Stimulated activated CD8-positive, alpha-beta memory T cell treated with anti-CD3 and anti-CD28 coated beads, Interleukin-4, amount 100 ng/mL, for 1 hour (primary cell): ENCODE measurements at places on chromosomes 3 and 15.

GRCh38 chr3:115792206-115792955 lies 169.1 kb downstream of the GAP43 start:
- DNase-seq = no peak

DNA sequence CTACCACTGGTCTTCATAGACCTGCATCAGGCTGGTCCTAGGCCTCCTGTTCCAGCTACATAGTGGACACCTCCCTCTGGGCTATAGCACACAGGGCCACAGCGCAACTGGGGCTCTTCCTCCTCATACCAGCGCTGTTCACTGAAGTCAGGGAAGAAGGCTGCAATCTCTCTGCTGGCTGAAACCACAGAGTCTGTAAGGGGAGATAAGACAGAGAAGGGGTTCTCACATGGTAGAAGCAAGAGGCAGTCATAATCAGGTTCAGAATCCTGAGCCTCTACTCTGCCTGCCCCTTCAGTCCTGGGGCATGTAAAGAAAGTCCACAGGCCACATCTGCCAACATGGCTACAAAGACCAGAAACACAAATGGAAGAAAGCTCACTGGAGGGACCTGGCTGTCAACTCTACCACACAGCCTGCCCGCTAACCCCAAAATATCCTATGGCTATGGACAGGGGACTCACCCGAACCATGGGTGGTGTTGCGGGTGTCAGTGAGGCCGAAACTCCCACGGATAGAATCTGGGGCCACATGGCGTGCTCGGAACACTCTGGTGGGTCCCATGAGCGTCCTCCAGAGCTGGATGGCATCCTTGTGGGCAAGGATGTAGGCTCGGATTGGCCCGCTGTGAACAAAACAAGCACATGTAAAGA lies 38.7 kb downstream of the SPINK8 start:
- DNase-seq = no peak

- no peak for DNase-seq
Measured at GRCh38 chr15:94164971-94165370, 66.4 kb upstream of the MCTP2 start.

- DNase-seq = no peak
Measured at GRCh38 chr3:67381667-67382272, 272.6 kb downstream of the SUCLG2 start.

GRCh38 chr15:48544778-48545177 lies 100.7 kb downstream of the FBN1 start:
- DNase-seq = no peak

DNA sequence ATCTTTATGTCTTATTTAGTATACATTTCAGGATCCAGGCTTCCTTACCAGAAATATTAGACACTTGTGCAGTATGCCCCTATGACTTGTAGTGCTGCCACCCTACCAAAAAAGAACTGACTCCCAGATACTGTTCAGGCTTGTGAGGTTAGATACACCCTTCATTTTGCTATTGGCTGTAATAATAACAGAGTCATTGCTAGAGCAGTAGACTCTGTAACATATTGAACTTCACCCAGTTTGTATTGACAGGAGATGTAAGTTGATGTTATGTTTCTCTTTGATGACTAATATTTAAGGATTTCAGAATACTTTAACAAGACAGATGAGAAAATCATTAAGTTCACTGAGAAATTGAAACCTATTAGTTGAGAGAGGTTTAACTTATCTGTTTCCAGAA lies 32.9 kb downstream of the RNF111 start:
- no peak for DNase-seq

DNA sequence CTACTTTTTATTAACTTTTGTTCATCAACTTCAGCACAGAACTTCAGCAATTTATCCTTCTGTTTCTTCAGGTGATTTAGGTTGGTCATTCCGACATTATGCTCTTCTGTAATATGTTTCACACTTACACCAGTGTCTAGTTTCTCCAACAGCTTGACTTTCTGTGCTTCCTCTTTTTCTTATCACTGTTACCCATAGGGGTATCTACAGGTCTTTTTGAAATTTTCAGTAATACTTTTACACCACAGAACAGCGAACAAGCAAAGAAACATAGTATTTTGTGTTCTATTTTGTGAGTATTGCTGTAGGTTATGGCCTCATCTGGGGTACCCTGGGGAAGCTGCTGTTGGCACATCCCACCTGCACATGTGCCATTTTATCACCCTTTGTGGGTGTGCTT lies 260.7 kb downstream of the NSUN3 start:
- no peak for DNase-seq

- DNase-seq = no peak
Measured at GRCh38 chr3:125107363-125107762, 51.6 kb upstream of the HEG1 start.

DNA sequence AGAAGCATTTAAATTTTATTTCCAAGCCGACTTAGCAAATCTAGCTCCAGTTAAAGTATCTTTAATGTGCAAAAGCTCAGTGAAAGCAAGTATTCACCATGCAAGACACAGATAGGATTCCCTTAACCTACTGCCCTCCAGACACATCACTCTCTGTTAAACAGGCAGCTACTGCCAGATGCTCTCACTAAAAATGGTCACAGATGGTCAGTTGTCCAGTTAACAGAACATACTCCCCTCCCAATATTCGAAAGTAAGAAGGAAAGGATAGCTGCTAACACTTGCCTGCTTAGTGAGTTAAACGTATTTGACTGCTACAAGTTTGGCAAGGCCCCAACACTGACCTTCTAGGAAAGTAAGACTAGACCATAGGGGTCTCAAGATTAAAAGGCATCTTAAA lies 73.7 kb downstream of the PRTG start:
- no peak for DNase-seq

DNA sequence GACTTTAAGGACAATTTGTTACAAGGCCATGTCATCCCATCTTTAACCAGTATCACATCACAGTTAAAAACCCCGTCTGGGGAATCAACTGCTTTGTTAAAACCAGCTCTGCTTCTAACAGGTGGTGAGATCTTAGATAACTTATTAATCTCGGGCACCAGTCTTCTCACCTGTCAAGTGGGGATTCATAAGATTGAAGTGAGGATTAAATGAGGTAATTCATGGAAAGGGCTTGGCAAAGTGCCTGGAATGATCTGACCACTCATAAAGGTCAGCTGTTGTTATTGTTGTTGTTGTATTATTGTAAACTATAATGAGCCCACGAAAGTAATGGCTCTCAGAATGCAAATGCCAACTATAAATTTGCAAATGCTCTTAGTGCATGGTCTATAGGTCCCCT lies 30.1 kb upstream of the SLC24A5 start:
- DNase-seq = no peak

- no peak for DNase-seq
Measured at GRCh38 chr3:105246536-105246935, 120.2 kb upstream of the ALCAM start.

DNA sequence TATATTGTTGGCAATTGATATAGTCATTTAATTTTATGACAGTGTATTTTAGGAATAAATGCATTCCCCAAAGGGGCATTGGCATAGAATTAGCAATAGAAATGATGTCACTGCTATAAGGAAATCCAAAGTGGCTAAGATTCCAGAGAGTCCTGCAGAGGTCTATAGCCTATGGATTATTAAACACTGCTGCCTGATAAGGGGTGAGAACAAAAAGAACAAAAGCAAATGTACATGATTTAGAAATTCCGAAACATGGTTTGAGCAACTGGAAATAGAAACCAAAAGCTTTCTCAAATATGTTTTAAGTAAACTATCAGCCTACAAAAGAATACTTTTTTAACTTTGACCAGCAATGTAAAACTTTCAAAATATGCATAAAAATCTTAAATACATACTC lies 280.1 kb upstream of the RASGRP1 start:
- no peak for DNase-seq

DNA sequence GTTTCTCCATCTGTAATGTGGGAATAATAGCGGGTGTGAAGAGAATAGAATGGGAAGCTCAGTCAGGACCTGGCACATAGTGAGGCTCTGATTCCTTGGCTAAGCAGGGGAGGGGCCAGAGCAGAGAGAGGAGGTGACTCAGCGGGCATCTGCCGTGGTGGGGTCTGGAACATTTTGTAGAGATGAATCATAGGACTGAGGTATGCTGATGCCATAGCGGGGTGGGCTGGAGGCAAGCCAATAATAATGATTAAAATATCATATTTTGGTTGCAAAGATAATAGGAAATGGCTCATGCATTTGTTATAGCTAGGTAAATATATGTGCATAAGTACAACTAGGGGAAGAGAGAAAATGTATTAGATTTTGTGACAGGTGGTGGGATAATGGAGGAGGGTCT lies 11.2 kb downstream of the TGM4 start:
- no peak for DNase-seq

DNA sequence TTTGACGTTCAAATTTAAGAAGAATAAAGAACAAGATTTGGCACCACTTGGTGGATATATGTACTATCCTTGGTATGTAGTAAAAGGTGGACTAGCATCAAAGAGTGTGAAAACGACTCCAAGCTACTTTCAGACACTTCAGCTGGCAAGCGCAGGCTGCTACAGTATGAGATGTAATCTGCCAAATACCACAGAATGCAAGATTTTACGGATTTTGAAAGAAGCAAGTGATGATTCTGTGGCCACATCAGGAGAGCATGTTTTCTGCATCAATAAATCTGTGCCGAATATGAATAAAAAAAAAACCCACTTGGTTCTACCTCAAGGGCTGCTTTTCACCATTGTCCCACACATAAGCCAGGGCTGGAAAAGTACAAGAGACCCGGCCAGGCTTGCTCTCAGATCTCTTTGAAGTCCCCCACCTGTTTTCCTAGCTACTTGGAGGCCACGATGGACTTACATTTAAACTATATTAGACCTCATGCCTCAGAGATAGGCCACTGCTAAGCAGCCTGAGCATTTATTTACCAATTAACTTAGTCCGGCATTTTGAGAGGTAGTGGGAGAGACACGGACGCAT lies 37.4 kb downstream of the MYO1E start:
- DNase-seq = no peak

DNA sequence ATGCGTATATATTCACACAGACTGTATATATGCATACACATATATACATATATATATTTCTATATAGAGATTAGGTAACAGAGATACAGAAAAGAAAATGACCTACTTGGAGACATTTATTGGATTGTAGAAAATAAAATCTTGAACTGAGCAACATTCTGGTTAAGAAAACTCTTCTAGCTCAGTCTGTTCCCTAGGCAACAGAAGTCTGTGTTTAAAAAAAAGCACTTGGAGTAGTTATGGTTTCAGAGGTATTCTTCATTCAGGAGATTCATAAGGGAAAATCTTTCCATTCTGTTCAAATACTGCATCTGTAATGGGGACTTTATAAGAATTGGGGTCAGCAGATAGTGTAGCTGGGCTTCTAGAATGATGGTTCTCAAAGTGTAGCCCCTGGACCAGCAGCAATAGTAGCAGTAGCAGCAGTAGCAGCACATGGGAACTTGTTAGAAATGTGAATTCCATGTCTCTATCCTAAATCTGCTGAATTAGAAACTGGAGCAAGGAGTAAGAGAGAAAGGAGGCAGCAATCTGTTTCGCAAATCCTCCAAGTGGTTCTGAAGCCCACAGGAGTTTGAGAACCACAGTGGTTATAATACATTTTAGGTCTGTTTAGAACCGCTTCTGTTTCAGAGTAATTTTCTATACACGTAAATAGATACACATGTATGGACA lies 112.8 kb upstream of the TMEM108 start:
- no peak for DNase-seq

- DNase-seq = no peak
Measured at GRCh38 chr3:100978011-100978659, 15.1 kb downstream of the ABI3BP start.

DNA sequence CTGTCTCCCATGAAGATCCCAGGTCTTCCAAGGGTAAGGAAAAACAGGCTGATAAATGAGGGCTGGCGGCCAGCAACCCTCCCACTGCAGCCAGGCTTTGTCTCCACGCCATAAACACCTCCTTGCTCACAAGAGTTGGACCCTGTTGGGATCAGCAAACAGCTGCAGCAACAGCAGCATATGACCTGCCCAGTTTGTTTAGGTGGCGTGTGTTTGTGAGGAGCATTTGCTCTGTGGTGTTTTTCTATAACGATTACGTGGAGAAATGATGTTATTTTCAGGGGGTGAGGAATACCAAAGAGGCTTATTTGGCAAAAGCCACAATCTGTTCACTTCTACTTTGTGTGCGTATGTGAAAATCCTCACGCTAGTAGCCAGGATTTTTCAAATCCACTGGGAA lies 58.5 kb downstream of the RFTN1 start:
- DNase-seq = no peak

DNA sequence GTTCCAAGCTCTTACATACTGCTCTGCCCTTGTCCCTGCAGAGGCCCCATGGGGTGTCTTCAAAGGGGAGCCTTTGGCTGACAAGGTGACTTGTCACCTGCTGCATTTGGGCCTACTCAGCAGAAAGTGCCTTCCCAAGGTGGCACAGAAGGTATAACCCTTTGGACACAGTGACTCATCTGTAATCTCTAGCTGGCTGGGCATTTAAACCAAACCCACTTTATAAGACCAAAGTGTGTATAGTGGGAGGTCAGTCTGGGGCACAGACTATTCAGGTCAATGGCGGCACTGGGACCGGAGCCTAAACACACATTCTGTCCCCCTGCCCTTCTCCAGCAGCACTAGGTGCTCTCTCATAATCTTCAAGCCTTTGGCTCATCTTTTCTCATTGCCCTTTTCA lies 35.1 kb downstream of the GJD2 start:
- no peak for DNase-seq
